ENCODE measurements at places on chromosomes 7 and 10. TPM values are rescaled to one million over a fixed set of nuclear protein-coding genes. Genes with fewer than 3 reads are reported as not detected.

- DNase-seq, result no peak
These were observed 957.6 kb upstream of the ZNF722 start for GRCh38 chr7:63040966-63041610.

STAG3 gene
- total RNA-seq, result 3.3 TPM

DNA sequence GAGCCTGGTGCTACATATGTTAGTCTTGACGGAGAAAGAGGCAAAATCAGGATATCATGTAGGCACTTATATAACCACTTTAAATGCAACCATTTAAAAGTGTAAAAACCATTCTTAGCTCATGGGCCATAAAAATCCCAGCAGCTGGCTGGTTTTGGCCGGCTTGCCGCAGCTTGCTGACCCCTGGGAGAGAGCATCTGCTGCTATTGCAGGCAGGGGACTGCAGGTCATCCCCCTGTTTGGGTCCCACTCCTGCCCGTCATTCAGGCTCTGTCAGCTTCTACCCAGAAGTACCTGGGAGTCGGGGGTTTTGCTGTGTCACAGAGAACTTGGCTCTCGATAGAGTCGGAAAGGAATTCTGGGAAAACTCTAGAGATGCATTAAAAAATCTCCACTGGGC is 187.4 kb downstream of the CUX1 start:
- DNase-seq, result no peak

GRCh38 chr7:152424348-152425108 is 11.3 kb downstream of the KMT2C start:
- no peak for DNase-seq

DNA sequence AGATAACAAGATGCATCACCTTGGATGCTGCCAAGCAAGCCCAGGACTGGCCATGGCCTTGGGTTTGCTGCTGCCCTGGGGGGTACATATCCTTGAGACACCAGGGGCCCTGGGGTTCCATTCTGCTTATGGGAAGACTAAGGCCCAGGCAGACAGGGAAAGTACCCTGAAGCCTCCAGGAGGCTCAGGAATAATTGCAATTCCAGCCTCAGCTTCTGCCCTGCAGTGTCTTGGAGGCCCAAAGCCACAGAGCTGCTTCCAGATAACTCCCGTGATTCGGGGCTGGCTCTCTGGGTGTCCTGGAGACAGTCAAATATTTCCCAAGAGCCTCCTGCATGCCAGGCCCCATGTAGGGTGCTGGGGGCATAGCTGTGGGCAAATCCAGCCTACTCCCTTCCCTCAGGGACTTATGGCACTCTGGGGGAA is 22.6 kb downstream of the MYL10 start:
- DNase-seq, result no peak

DNA sequence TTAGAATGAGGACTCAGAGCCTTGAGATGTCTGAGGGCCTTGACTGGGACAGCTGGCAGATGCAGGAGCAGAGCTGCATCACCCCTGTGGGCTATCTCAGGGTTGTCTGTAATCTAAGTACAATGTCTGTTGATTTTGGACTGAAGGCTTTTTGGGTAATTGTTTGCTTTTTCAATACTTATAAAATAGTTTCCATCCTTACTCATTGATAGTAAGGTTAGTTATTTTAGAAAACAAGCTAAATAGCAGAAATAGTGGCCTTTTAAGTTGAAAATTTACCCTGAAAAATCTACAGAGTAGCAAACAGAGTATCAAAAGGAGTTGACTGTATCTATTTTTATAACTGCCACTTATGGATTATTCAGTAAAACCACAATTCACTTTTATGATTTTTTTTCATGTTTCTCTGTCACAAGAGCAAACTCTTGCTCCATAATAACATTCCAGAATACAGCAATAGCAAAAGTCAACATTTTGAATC is 179.7 kb downstream of the CFTR start:
- DNase-seq, result no peak

RBP3 gene
- total RNA-seq, result not detected

INHBA gene
- total RNA-seq, result 2.0 TPM

TIAL1 gene
- 76.4 TPM for total RNA-seq

- DNase-seq, result no peak
These were observed 48.8 kb downstream of the PLPP4 start for GRCh38 chr10:120505866-120506265.

- DNase-seq, result peak; percentile 60
These were observed 307.4 kb upstream of the AOAH start for GRCh38 chr7:37031571-37032257.

NPFFR1 gene
- not detected for total RNA-seq

DNA sequence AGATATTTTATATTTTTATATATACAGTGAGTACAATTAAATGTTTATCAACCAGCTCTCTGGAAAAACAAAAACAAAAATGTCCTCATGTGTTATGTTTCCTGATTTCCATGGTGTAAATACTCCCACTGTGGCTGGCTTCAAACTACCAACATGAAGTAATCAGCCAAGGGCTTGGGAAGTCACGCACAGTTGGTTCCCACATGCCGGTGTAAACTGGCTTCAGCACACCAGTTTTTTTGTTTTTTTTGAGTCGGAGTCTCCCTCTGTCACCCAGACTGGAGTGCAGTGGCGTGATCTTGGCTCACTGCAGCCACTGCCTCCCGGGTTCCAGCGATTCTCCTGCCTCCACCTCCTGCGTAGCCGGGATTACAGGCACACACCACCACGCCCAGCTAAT is 11.8 kb downstream of the OSBPL3 start:
- no peak for DNase-seq

- no peak for DNase-seq
These were observed 38.6 kb upstream of the ADD3 start for GRCh38 chr10:109968953-109969759.

- DNase-seq, result peak; percentile 34
These were observed 90.4 kb downstream of the COBL start for GRCh38 chr7:51226063-51226755.

- no peak for DNase-seq
These were observed 407.7 kb downstream of the PARD3 start for GRCh38 chr10:34407324-34407805.

NXPH1 gene
- not detected for total RNA-seq

- no peak for DNase-seq
These were observed 35.6 kb downstream of the COL13A1 start for GRCh38 chr10:69837261-69837660.

FEZF1 gene
- total RNA-seq, result not detected

GRCh38 chr7:88169717-88170320 is 50.0 kb downstream of the SRI start:
- DNase-seq, result no peak

- DNase-seq, result no peak
These were observed 19.3 kb downstream of the NEURL1 start for GRCh38 chr10:103512591-103513379.

DNA sequence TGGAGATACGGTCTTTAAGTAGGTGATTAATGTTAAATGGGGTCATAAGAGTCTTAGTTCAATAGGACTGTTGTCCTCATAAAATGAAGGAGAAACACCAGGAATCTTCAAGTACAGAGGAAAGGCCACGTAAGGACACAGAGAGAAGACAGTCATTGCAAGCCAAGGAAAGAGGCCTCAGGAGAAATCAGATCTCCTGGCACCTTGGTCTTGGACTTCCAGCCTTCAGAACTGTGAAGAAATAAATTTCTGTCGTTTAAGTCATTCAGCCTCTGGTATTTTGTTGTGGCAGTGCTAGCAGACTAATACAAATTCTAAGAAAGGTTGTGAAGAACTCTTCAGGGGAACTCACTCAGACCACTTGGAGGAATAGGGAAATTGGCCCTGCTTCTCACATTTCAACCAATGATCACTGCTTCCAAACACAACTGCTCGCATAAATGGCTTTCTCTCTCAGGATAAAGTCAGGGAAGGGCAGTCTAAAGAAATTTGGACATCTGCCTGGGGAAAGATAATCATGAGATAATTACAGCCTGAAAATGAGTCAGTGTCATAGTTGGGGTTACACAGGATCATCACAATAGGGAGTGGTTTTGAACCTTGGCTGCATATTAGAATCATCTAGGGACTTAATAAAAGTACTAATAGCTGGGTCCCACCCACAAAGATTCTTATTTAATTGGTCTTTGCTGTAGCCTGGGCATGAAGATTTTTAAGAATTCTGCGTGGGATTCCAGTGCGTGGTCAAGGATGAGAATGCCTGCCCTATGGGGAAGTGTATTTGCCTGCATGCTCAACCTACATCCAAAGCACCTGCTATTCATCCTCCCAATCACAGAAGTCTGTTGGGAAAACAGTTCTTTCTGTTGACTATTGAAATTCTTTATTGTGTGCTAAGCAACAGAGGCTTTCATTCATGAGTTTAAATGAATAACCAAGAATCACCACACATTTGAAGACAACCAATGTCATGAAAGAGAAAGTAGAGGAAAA is 310.6 kb upstream of the PLXDC2 start:
- no peak for DNase-seq

- no peak for DNase-seq
These were observed 225.0 kb downstream of the SDHAF3 start for GRCh38 chr7:97342512-97342911.

DRGX gene
- total RNA-seq, result not detected

GRCh38 chr10:20674926-20675325 is 222.2 kb downstream of the NEBL start:
- no peak for DNase-seq

- no peak for DNase-seq
These were observed 52.8 kb downstream of the REEP3 start for GRCh38 chr10:63574011-63574410.

DNA sequence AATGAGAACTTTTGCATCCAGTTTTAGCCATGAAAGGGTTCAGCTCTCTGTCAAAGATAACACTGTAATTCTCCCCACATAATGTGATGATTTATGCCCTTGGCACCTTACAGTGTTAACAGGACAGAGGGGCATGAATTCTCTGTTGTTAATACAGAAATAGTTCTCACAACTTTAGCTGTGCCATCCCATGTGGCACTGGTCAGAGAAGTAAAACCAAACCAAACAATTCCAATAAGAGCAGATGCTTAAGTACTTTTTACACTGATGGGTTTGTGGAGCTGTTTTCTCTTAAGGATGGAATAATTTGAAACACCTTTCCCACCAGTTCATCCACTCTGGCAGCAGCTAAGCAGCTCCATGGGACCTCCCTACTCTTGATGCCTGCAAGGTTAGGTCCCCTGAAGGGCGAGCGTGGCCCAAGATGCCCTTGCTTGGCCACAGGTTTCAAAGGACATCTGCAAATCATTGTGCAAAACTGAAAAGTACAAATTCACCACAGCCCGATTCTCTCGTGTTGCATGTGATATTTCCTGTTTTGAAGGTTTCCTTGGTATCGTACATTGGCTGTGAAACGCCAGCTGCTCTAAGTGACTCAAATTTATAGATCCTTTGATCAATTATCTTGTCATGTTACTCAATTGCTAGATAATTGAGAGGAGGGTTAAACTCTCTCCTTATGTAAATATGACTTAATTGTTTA is 82.5 kb upstream of the CREB5 start:
- DNase-seq, result no peak

DNA sequence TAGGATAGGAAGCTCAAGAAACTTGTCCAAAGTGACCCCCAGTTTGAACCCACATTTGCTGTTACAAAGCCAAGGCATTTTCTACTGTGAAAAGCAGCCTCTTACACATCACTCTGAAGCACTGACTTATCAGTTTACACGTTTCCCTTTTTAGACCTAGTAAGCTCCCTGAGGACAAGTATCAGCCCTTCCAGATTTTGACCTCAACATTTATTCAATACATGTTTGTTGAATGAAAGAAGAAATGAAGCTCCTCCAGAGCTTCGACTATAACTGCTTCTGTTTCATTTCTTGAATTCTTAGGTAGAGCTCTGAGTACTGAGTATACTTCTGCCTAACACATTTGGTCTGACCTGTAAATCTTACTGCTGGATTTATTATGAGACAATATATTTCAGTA is 2.7 kb downstream of the WASL start:
- DNase-seq, result no peak

DNA sequence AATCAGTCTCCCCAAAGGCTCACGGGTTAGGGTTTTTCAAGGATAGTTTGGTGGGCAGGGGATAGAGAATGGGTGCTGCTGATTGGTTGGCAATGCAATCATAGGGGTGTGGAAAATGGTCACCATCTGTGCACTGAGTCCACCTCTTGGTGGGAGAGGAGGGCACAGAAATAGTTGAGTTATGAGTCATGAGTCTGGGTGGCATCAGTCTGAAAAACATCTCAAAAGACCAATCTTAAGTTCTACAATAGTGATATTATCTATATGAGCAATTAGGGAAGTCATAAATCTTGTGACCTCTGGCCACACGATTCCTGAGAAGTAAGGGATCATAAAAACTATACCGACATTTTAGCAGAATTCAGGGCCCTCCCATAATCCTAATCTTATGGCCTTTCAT is 62.7 kb downstream of the LGI1 start:
- no peak for DNase-seq

DNA sequence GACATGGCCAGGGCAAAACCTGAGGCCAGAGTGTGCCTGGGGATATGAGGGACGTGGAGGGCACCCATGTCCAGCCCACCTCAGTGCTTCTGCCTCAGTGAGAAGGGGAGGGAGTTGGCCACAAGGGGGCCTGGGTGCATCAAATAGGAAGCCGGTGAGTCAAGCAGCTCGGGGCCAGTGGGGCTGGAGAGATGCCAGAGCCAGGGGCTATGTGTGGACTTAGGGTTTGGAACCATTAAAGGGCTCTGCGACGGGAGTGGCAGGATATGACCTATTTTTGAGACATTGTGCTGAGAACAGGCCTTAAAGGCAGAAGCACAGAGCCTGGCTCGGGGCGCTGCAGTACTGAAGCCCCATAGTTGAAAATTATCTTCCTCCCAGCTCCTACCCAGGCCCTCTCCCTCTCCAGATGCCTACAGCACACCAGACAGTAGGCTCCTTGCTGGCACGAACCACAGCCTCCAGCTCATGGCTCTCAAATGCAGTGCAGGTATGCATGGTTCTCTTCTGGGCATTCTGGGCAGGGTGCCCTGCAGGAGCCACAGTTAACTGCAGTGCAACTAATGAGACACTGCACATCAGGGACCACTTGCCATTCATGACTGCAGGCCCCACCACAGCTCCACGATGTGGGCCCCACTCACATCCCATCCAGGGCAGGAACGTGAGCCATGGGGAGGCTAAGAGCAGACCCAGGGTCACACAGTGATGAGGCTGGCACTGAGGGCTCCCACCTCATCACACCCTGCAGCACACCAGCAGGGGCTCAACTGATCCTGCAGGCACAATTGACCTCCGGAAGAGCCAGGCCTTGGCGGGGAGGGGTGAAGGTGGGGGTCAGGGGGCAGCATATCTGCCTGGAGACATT is 7.2 kb upstream of the PGAM2 start:
- DNase-seq, result peak; percentile 72

GRCh38 chr10:86311190-86311589 is 55.4 kb downstream of the GRID1 start:
- no peak for DNase-seq

MALRD1 gene
- 0.96 TPM for total RNA-seq

LBX1 gene
- total RNA-seq, result not detected

DNA sequence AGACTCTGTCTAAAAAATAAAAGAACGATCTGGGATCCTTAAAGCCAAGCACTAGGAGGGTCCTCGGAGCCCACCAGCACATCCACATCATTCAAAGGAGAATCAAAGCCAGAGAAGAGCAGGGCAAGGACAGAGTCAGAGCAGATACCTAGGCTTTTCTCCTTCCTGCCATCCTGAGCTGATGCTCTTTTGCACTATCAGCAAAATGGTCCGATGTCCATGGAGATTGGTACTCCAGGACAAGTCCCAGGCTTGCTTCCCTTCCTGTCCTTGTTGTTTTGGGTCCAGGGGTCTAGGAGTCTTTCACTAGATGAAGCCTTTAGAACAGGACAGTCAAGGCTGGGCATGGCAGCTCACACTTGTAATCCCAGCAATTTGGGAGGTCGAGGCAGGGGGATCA is 58.0 kb upstream of the ELN start:
- DNase-seq, result no peak

C7orf57 gene
- not detected for total RNA-seq

MGMT gene
- 34.1 TPM for total RNA-seq

TMEM176B gene
- total RNA-seq, result 105 TPM

UTF1 gene
- total RNA-seq, result not detected
